Lung (tissue), 17 donors: ENCODE measurements at places on chromosomes 11 and 22. TPM values are rescaled to one million over a fixed set of nuclear protein-coding genes. Genes with fewer than 3 reads are reported as not detected.

- DNase-seq, result no peak
These were observed 56.5 kb downstream of the FLRT1 start for GRCh38 chr11:64092111-64092760.

- DNase-seq, result no peak
These were observed 12.7 kb downstream of the LGALS12 start for GRCh38 chr11:63518548-63518947.

GRCh38 chr11:92284107-92284506, 59.5 kb downstream of the FAT3 start:
- no peak for DNase-seq

GRCh38 chr11:48025984-48026340, 45.6 kb downstream of the PTPRJ start:
- no peak for DNase-seq

GRCh38 chr11:105100206-105100605, 39.4 kb downstream of the CARD18 start:
- DNase-seq, result no peak

DNA sequence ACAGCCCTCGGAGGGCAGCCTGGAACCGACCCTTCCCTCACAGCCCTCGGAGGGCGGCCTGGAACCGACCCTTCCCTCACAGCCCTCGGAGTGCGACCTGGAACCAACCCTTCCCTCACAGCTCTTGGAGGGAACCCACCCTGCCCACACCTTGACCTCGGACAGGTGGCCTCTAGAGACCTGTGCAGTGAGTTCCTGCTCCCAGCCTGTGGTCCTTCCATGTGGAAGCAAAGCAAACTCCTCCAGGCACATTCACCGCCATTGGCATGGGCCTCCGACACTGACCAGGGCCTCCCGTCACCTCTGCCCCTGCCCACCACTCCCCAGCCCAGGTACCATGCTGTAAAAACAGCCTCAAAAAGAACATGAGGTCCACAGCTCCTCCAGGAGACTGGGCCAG, 272.1 kb downstream of the BRD1 start:
- no peak for DNase-seq

DNA sequence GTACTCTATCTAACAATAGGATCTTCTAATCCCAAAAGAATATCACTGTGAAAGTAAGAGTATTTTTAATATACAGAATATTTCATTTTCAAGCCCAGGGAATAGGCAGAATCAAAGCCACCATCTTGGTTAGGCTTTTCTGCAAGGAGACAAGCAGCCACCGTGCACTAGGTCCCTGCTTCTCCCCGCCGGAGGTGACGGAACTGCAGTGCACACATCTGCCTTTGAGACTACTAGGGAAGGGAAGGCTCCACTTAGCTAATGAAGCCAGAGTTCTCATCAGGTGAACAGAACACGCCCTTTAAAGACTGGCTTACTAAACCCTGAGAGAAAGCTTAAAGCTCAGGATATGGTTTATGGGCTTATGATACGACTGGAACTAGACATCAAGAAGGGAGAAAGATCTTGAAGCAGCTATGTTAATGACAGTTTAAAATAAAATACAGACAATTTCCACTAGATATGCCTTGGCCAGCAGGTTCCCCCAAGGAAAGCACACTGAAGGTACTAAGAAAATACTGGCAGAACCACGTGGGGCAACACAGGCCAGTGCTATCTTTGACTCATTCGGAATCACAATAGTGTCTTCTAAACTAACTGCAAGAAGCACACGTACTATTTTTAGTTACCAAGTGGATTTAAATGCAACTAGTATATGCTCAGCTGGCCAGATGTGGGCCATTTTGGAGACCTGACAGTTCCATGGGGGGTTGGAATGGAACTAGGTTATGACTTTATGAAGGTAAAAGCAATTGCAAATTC, 127.4 kb upstream of the LMO1 start:
- DNase-seq, result no peak

GRCh38 chr11:44904261-44905020, 46.2 kb downstream of the TP53I11 start:
- no peak for DNase-seq

DNA sequence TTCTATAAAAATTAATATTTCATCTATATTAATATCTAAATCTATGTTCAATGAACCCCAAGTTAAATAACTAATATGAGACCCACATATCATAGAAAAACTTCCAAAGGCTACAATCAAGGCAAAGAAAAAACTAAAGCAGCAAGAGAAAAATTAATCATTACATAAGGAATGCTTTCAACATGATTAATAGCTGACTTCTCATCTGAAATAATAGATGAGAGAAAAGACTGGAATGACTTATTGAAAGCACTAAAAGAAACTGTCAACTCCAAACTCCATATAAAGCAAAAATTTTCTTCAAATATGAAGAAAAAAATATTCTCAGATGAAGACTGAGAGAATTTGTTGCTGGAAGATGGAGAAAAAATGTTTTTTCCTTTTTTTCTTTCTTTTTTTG, 13.0 kb downstream of the TRIM5 start:
- no peak for DNase-seq

- no peak for DNase-seq
These were observed 387.1 kb downstream of the METTL15 start for GRCh38 chr11:28495333-28495732.

DNA sequence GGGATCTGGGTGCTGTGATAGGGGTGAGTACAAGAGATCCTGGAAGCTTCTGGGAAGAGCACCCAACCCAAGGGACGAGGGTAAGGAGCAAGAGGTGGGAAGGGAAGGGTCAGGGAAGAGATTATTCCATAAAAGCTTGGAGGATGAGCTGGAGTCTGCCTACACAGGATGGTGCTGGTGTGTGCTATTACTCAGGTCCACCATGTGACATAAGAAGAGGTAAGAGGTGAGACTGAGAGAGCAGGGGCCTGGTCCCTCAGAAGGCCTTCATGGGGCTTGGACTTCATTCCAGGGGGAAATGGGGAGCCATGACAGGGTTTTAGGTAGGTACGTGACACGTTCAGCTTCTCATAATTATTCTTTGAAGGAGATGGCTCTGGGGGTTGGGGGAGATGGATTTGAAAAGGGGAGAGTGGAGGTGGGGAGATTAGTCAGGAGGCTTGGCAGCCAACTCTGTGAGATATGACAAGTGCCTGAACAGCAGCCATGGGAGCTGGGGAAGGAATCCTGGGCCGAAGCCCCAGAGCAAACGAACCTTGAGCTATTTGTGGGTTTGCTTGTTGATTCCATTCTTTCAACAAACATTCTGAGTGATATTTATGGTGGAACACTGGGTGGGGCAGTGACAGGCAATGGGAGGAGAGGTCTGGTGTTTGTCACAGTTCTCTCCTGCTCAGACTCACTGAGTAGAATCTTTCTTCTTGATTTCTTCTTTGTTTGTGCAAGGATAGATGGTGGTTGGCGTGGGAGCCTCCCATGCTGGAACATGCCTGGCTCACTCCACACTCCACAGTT, 11.2 kb upstream of the NCAM1 start:
- no peak for DNase-seq

The IGLL5 gene
- total RNA-seq, result 5.4 TPM

The SLC5A12 gene
- total RNA-seq, result not detected
